ENCODE measurements at places on chromosomes 13 and 19.

GRCh38 chr13:98532254-98532653 lies 44.7 kb downstream of the STK24 start:
- DNase-seq: no peak

GRCh38 chr19:19750842-19751790 lies 18.2 kb upstream of the ZNF14 start:
- no peak for DNase-seq

- DNase-seq: no peak
Measured at GRCh38 chr13:75400775-75401174, 81.2 kb downstream of the TBC1D4 start.

GRCh38 chr13:30088312-30088855 lies 219.0 kb downstream of the KATNAL1 start:
- no peak for DNase-seq

DNA sequence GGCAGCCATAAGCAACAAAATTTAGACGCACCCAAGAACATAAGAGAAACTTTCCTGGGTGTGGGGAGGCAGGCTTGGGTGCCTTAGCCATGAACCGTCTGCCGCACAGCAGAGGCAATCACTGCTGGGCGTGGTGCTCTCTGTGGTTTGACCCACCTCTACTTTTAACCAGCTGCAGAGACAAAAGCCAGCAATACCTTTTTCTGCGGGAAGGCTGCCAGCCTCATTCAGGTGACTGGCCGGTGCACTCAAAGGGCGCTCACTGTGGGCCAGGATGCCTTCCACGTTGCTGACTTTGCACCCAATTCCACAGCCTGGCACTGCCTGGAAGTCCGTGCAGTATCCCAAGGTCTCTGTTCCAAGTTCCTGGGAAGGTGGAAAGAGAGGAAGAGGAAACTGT lies 69.1 kb downstream of the ATP7B start:
- no peak for DNase-seq

DNA sequence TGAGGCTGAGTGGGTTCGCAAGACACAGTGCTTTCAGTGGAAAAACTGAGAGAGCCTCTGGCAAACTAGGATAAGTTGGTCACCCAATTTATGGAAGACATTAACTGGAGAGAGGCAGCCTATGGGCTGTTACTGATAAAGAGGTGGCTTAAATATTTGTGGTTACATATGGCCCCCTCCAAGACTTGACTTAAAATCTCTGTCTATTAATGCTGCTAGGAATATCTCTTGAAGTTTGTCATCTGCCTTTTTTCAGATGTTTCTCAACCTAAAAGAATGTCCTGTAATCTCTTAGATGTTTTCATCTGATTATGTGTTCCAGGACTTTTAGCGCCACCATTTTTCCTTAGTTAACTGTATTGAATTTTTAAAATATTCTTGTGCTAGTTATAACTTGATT lies 54.6 kb downstream of the NAA16 start:
- no peak for DNase-seq

DNA sequence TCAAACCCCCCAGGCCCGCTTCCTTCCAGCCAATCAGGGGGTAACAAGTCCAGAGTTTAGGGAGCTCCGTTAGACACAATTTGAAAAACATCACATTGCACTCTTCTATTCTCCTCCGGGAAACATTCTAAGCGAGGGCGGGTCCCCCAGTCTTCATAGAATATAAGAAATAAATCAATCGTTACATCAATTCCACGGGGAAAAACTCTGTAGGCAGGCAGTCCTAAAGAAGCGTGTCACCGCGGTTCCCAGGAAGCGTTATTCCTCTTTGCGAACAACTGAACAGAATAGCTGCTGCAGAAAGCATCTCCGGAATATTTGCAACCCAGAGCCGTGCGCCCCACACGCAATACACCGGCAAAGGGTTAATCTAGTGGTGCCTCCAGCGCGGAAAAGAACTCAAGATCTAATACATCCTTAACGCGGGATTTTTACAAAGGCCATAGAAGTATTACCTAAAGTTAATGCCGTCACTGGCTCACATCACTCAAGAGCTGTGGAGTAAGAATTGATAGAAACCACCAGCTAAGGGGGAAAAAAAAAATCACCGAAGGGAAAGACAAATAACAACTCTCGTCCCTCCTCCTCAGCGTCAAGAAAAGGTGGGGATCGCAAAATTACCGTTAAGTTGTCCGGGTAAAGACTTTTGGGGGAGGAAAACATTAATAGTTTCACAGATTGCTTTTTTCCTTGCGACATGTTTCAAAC lies 65.1 kb downstream of the KCNRG start:
- no peak for DNase-seq

- no peak for DNase-seq
Measured at GRCh38 chr13:92143766-92144165, 745.3 kb downstream of the GPC5 start.

- no peak for DNase-seq
Measured at GRCh38 chr19:55603581-55604292, 1.7 kb upstream of the ZNF865 start.

DNA sequence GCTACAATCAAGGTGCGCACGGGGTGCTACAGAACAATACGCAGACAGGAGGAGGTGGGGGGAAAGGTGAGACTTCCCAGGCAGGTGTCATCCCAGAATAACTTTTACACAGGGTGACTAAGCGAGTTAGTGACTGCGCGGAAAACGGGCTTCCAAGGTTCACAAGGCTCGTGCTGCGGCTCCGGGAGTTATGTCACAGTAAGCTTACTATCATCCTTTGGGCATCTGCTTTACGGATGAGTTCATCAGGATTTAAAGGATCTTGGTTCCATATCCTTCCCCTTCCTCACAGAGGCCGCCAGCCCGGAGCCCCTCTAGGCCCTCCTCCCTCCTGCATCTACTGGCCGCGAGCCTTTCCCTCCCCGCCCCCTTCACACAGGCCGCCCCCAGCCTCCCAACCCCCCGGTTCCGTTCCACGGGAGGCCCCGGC lies 474 bp upstream of the IFT88 start:
- no peak for DNase-seq

DNA sequence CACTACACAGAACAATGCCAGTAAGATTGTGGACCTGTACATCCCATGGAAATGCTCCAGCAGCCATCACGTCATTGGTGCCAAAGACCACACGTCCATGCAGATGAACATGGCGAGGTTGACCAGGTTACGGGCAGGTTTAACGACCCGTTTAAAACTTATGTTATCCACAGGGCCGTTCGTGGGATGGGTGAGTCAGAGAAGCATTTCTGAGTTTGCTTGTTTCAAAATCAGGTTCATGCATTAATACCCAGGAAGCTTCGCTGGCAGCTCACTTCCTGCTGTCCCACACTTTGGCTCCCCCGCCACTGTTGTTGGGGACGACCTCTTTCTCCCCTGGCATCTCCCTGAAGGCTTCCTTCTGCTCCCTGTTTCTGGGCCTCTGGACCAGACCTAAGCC lies 194.1 kb downstream of the USP12 start:
- no peak for DNase-seq

Data from esophagus squamous epithelium (tissue), 5 donors.